ENCODE measurements at places on chromosomes 12 and 14. TPM values are rescaled to one million over a fixed set of nuclear protein-coding genes. Genes with fewer than 3 reads are reported as not detected.

KRT77 gene
- not detected for total RNA-seq

SPPL3 gene
- 19.8 TPM for total RNA-seq

SERPINA3 gene
- not detected for total RNA-seq

A2ML1 gene
- not detected for total RNA-seq

NELL2 gene
- total RNA-seq = 99.7 TPM

DNA sequence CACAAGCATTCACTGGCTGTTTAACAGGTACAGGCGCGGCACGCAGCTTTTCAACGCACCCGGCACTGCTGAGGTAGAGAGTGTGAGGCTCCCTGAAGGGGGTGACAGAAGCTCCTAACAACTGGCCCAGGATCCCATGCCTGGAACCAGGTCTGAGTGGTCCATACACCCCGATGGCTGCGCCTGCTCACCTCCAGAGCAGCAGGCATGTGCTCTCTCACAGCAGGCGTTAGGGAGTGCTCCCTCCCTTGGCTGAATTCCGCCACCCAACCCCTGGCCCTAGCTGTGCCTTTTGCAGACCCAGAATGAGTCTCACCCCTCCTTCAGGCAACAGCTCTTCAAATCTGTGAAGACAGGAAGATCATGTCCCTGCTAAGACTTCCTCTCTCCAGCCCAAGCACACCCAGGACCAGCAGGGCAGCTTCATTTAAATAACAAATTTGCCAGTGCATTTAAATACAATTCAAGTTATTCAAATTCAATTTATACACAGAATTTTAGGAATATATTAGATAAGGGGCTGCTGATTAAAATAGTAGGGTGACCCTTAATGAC lies 86.0 kb downstream of the SETD3 start:
- no peak overlapping the region for H3K27ac ChIP-seq
- H3K4me3 ChIP-seq = no peak overlapping the region
- no peak for DNase-seq
- H3K27me3 ChIP-seq = no peaks in the 10 kb centered on the region
- H3K4me1 ChIP-seq = peaks cover 8% of the 10 kb centered on the region

DNA sequence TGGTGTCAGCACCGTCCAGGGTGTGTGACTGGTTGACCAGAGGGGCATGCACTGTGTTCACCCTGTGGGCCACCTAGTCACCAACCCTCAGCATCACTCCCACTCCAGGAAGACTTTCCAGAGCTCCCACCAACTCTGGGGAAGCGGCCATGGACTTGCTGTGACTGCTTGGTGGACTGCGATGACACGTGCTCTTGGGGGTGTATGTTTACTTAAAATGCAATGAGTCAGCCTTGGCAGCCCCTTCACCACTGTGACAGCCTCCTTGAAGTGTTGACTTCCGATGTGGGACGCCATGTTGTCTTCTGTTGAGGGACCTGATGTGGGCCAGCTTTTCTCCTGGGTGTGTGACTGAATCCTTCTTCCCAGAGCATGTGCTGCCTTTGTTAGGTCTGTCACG lies 151.1 kb upstream of the RTL1 start:
- no peak overlapping the region for H3K4me3 ChIP-seq
- H3K27me3 ChIP-seq = no peaks in the 10 kb centered on the region
- H3K36me3 ChIP-seq = no peaks in the 10 kb centered on the region
- no peaks in the 10 kb centered on the region for H3K4me1 ChIP-seq
- DNase-seq = no peak

- H3K27ac ChIP-seq = no peak overlapping the region
- no peak for DNase-seq
- H3K4me1 ChIP-seq = no peaks in the 10 kb centered on the region
- no peaks in the 10 kb centered on the region for H3K36me3 ChIP-seq
Observed at GRCh38 chr12:43273467-43273866, 278.5 kb downstream of the ADAMTS20 start.

GRCh38 chr14:65483647-65484046 lies 71.1 kb downstream of the FUT8 start:
- H3K36me3 ChIP-seq = peaks cover 44% of the 10 kb centered on the region
- peaks cover 64% of the 10 kb centered on the region for H3K4me1 ChIP-seq
- H3K27me3 ChIP-seq = no peaks in the 10 kb centered on the region
- no peak overlapping the region for H3K27ac ChIP-seq
- H3K4me3 ChIP-seq = no peak overlapping the region
- DNase-seq = peak; percentile 24

DNA sequence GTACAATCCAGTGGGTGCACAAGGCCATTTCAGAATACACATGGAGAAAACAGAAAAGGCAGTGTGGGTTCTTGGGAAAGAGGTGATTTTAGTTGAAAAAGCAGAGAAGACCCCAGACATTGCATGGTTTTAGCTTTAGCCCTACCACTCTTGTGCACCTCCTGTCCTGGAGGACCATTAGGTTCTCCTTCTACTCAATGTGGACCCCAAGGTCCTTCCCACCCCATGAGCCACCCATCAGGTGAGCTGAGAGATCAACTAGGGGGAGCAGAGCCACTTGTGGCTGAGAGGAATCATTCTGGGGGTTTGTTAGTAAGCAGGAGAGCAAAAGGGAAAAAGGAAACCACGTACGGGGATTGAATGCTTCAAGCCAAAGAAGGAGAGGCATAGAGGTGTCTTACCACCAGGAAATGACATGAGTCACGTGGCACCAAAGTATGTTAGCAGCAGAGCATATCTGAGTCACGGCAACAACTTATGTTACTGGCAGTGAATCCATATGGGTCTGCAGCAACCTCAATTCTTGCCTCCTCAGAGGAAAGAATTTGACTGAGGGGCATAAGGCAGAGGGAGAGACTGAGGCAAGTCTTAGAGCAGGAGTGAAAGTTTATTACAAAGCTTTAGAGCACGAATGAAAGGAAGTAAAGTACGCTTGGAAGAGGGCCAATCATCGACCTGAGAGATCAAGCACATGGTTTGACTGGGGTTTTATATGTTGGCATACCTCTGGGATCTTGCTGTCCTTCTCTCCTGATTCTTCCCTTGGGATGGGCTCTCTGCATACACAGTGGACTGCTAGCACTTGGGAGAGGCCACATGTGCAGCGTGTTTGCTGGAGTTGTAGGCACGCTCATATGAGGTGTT lies 73.9 kb downstream of the HSD17B6 start:
- DNase-seq = peak; percentile 62
- H3K27me3 ChIP-seq = no peaks in the 10 kb centered on the region
- peak overlapping the region; percentile 56 for H3K27ac ChIP-seq
- H3K36me3 ChIP-seq = peaks cover 1% of the 10 kb centered on the region

DNA sequence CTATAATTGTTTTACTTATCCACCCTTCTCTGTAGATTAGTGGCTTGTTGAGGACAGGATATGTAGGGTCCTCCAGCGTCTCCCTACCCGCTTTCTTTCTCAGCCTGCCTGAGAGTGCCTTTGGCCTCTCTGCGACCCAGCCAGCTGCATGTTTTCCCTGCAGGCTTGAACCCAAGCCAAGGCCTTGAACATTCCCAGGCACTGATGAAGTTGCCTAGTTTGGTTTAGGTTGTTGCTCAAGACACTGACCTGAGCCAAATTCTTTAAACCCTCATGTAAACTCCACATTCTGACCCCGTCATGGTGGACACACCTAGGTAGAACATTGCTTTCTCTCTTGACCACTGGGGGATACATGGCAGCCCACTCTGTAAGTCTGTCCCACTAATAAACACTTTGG lies 33.4 kb upstream of the TXNRD1 start:
- no peaks in the 10 kb centered on the region for H3K36me3 ChIP-seq
- H3K27ac ChIP-seq = no peak overlapping the region
- H3K4me3 ChIP-seq = no peak overlapping the region
- no peak for DNase-seq
- peaks cover 11% of the 10 kb centered on the region for H3K4me1 ChIP-seq
- H3K27me3 ChIP-seq = peaks cover 1% of the 10 kb centered on the region

DNA sequence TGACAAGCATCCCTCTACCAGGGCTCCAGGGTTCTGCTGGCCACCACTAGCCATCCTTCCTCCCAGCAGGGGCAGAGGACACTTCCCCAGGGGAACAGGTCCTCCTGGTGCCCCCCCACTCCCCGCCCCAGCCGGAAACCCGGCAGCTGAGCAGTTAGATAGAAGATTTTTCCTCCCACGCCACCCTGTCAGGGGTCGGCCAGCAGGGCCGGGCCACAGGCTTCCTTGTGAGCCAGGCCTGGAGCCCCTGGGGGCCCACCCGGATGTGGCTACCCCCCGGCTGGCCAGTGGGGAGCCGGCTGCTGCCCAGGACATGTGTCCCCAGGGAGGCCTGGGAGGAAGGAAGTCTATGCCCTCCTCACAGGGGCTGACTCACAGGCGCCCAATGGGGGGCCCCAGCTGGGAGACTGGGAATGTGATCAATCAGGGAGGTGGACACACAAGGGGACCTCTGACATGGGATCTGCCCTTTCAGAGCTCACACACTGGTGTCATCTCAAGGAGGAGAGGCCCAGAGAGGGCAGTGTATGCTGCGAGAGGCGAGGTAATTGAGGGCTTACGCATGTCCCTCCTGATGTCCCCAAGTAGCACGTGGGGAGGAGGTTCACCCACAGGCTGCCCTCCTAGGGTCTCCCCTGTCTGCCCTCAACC lies 4.2 kb downstream of the SH2B3 start:
- H3K27me3 ChIP-seq = no peaks in the 10 kb centered on the region
- peak; percentile 61 for DNase-seq
- peak overlapping the region; percentile 97 for H3K4me3 ChIP-seq
- H3K4me1 ChIP-seq = peaks cover 63% of the 10 kb centered on the region
- H3K36me3 ChIP-seq = peaks cover 49% of the 10 kb centered on the region
- H3K27ac ChIP-seq = peak overlapping the region; percentile 95

GRCh38 chr12:9753498-9753897 lies 7.2 kb downstream of the CD69 start:
- no peaks in the 10 kb centered on the region for H3K27me3 ChIP-seq
- peak overlapping the region; percentile 88 for H3K27ac ChIP-seq
- peaks cover 60% of the 10 kb centered on the region for H3K4me1 ChIP-seq
- DNase-seq = no peak

- no peak overlapping the region for H3K4me3 ChIP-seq
- no peaks in the 10 kb centered on the region for H3K4me1 ChIP-seq
- no peak for DNase-seq
Observed at GRCh38 chr12:56237552-56237951, 7.7 kb downstream of the SLC39A5 start.

DNA sequence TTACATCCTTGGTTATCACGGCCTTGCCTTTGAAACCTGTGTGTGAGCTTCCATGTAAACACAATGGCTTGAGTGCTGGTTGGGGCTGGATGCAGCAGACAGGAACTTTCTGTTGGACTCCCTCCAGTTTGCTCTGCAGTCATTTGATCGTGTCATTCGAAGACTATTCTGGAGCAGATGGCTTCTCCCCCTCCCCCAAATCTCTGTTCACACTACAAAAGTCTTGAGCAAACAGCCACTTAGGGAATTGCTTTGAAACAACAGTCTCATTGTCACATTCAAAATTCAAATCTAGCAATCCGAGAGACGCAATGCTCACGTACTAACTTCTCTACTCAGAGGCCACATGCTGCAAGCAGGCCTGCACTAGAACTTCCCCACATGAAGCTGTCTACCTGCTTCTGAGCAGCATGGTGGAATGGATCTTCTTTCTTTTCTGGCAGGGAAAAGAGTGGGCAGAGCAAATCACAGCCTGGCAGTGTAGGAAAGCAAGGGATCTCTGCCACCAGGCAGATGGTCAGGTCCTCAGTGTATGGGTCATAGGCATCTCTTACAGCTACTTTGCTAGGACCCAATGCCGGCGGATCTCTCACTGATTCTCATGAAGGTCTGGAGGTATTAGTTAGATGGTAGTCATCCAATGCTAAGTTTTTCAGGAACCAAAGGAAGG lies 214.2 kb downstream of the PPM1H start:
- H3K27ac ChIP-seq = no peak overlapping the region
- no peaks in the 10 kb centered on the region for H3K4me1 ChIP-seq
- DNase-seq = no peak
- H3K4me3 ChIP-seq = no peak overlapping the region
- no peaks in the 10 kb centered on the region for H3K27me3 ChIP-seq

- H3K4me3 ChIP-seq = no peak overlapping the region
- no peak overlapping the region for H3K27ac ChIP-seq
- H3K36me3 ChIP-seq = no peaks in the 10 kb centered on the region
- no peak for DNase-seq
- H3K27me3 ChIP-seq = peaks cover 3% of the 10 kb centered on the region
Observed at GRCh38 chr14:94367347-94368242, 20.8 kb downstream of the SERPINA1 start.

DNA sequence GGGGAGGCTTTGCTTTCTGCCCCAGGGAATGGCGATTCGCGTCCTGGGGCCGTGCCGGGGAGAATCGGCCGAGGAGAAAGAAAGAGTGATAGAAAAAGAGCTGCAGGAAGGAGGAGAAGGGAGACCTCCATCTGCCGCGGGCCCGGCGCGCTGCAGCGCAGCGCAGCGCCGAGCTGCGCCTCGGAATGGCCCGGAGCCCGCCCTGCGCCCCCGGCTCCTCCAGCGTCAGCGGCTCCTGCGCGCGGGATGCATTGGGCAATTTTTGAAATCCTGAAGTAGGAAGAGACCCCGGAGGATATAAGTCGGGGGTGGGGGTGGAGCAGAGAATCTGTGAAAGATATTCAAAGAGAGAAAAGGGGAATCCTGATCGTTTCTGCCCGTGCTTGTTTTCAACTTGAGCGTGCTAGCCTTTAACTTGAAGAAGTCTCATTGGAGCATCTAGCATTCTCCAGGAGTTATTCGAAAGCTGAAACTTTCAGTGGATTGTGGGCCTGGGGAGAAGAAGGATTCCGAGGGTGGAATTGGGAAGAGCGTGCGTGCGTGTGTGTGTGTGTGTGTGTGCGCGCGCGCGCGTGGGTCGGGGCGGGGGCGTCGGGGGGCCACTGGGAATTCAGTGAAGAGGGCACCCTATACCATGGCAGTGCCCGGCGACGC lies 441 bp downstream of the PDE3A start:
- DNase-seq = no peak
- no peaks in the 10 kb centered on the region for H3K36me3 ChIP-seq
- peaks cover 42% of the 10 kb centered on the region for H3K27me3 ChIP-seq
- H3K27ac ChIP-seq = no peak overlapping the region
- H3K4me1 ChIP-seq = peaks cover 11% of the 10 kb centered on the region

All from activated CD8-positive, alpha-beta T cell treated with anti-CD3 and anti-CD28 coated beads for 36 hours (primary cell).